ENCODE measurements at places on chromosomes 13 and 19.

- DNase-seq, result no peak
These were observed 41.2 kb upstream of the ZNF835 start for GRCh38 chr19:56712611-56713276.

DNA sequence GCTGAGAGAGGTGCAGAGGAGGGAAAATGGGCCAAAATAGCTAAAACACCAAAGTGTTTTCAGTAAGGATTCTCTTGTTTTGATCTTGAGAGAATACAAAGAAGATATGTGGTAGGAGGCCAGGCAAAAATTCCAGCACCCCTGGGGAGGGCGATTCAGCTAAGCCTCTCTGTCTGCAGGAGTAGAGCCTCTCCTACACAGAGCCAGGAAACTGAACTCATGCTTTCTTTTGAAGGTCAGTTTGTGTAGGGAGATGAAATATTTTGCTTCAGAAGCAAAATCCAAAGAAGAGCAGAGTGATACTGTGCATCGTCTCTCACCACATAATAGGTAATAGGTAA is 565.0 kb downstream of the FGF9 start:
- no peak for DNase-seq

DNA sequence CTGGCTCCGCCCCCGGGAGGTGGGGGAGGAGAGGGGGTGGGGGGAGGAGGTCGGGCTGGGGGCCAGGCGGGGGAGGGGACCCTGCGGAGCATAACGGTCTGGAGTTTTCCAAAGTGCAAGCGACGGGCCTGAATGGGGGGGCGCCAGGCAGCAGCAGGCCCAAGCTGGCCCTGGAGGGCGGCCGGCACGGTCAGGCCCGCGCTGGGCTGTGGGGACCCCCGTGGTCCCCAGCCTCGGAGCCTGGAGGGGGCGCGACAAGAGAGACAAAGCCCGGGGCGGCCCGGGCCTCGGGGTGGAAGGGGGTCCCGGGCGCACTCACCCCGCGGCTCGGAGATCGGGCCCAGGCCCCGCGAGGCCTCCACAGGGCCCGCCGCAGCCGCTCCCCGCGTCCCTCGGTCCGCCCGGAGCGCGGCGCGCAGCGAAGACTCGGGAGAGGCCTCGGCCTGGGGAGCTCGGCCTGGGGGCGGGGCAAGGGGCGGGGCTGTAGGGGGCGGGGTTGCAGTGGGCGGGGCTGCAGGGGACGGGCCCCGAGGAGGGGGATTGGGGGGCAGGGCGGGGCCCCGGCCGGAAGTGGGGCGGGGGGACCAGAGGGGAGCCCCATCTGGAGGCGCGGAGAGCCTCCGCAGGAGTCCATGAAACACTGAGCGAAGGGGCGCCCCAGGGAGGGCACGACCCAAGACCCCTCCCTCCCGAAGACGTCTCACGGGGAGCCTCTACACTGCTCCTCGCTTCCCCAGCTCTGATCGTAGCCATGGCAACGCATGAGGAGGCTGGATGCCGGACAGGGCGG is 47.6 kb downstream of the PTPRS start:
- DNase-seq, result peak; percentile 75

DNA sequence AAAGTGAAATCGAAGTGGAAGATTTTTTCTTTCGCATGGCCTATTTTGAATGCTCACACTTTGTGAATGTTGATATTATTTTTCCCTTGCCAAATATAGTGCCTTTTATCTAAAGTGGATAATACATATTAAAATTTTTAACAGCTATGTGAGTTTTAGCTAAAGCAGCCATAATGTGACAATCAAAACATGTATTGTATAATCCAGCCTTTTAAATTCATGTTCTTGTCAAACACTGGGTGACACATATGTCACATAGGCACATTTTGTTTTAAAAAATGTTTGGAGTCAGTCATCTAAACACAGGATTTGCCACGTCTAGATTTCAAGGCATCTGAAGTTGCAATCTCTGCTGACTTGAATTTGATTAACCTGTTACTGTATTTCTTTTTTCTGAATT is 1256.6 kb downstream of the SLITRK1 start:
- DNase-seq, result no peak

GRCh38 chr13:100789968-100790367 is 115.4 kb upstream of the TMTC4 start:
- no peak for DNase-seq

GRCh38 chr13:43057653-43058317 is 34.4 kb downstream of the DNAJC15 start:
- DNase-seq, result no peak

- DNase-seq, result no peak
These were observed 14.9 kb downstream of the ARID3A start for GRCh38 chr19:940591-941291.

DNA sequence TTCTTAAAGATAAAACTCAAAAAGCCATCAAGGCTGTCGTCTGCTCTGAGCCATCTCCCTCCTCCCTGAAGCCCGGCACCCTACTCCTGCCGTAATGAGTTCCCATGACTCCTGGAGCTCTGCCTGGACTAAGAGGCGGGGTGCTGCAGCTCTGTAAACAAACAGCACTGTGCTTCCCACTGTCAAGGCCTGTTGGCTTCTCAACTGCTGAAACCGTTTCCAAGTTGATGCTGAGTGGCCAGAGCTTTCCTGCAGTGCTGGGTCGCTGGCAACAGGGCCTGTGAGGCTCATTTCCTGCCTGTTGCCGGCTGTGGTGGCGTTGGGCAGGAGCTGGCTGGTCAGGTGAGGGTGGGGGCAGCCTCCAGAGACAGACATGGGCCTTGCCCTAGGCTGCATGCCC is 26.7 kb upstream of the ISYNA1 start:
- DNase-seq, result no peak

GRCh38 chr19:38409631-38410133 is 6.8 kb downstream of the FAM98C start:
- no peak for DNase-seq

- peak; percentile 67 for DNase-seq
These were observed 8.6 kb downstream of the KDM4B start for GRCh38 chr19:4977299-4978174.

DNA sequence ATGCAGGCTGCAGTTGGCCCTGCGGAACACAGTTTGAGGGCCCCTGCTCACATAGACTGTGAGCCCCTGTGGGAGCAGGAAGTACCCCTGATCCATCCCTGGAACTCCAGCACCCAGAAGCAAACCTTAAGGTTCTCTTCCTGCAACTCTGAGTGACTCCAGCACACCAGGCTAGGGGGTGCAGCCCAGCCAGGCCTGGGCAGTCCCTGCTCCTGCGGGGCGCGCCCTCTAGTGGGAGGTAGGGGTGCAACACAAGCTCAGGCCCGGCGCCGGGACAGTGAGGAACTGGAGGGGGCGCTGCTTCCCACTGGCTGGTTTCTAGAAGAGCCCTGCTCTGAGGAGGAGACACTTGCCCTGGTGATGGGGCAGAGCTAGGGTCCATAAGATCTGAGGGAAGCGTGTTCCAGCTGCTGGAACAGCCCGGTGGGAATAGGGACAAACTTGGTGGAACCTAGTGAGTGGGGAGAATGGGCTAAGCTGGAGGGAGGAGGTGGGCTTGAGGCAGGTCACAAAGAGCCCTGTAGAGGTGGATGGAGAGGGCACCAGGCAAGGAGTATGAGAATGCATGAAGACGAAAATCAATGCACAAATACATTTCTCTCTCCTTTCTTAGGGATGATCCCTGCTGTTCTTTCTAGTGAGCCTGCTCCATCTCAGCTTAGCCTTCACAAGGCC is 5.0 kb downstream of the ZSCAN5A start:
- DNase-seq, result peak; percentile 55

DNA sequence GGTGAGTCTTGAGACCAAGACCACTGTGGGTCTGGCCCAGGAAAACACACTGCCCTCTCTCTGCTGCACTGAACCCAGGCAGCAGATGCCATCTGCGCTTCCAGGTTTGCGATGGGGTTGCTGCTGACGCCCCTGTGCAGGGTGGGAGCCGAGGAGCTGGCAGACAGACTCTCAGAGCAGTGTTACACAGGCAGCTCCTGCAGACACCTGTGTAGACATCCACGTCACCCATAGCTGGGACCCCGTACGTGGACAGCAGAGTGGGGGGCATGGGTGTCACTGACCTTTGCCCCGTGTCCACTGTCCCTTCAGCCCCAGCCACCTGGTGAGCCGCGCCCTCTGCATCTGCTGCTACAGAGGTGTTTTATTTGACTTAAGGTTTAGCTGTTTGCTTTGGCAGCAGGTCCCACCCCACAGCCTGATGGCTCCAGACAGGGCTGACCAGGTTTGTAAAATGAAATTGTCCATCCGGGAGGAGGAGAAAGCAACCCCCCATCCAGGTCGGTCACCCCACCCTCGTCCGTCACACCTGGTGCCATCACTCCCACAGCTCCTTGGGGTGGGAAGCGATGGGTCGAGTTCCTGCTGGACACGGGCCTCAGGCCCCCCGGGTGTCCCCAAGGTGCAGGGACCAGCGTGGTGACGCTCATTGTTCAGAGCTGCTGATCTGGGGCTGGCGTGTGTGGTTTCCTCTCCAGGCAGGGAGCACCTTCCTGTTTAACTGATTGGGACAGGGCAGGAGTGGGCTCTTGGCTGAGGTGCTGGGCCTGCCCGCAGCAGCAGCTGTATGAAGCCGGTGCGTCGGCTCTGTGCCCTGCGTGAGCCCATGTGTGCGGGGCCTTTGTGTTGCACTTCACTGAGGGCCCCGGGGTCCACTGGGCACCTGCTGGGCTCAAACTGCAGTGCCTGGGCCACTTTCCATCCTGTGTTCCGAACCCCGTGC is 28.4 kb downstream of the MCF2L start:
- no peak for DNase-seq

DNA sequence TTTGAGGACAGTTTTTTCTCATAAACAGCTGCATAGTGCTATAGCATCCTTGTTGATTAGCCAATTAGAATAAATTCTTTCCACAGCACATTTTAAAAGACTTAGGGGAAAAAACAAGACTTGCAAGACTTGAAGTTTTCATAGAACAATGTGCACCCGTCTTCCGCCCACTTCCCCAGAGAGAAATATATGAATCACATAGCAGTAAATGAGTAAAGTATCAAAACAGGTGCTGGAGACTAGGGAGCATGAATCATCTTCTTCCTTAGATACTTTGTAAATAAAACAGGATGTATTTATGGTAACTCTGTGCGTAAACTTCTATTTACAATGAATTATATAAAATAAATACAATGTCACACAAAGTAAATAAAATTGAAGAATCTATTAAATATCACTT is 75.1 kb downstream of the COL4A2 start:
- no peak for DNase-seq

- DNase-seq, result peak; percentile 52
These were observed 6.9 kb downstream of the MKNK2 start for GRCh38 chr19:2043961-2044708.

DNA sequence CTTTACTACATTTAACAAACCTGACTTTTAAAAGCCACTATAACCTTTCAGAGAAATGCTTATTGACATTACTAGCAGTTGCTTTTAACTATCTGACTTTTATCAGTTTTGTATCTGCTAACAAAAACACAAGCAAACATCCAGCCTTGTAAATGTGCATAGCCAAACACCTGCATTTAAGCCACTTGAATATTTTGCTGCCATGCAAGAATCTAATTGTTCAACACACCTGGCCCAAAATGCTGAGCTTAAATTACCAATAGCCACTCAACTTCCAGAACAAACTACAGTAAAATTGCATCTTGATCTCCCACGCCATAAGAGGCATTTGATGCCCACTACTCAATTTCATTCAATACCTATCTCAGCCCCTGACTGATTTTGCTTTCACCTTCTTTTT is 9.3 kb downstream of the ZIC5 start:
- no peak for DNase-seq

DNA sequence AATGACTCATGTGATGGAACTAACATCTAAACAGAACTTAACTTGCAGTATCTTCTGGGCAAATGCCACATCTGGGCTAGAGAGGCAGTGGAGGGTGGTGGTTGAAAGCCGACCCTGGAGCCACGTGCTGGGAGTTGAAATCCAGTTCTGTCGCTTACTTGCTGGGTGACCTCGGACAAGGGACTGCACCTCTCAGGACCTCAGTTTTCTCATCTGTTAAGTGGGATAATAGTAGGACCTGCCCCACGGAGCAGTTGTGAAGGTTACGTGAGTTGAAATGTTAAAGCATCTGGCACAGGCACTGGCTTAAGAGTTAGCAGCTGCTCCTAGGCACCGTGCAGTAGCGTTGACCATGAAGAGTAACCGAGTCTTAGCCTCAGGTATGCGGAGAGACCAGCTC is 76.1 kb downstream of the SIPA1L3 start:
- no peak for DNase-seq

DNA sequence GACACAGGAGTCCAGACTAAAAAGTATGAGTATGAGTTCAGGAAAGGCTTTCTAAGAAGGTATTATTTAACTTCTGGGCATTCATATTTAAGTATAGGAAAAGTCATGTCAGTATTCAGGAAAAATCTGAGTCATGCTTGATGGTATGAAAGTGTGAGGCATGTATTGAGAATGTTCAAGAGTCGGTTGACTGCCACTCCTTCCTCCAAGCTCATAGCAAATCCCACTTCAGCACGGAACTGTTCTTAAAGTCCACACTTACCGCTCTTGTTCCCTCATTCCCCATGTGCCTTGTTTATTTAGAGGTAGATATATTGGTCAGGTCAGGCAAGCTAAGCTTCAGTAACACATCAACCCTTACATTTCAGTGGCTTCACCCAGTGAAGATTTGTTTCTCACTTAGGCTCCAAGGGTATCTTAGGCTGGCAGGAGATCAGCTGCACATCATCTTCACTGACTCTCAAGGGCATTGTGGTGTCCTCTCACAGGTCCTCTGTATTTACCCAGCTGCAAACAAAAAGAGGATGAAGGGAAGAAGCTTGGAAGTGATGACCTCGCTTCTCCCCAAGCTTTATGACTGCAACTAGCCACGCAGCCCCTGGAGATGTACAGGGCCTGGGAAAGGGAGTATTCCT is 1189.2 kb downstream of the EFNB2 start:
- no peak for DNase-seq

DNA sequence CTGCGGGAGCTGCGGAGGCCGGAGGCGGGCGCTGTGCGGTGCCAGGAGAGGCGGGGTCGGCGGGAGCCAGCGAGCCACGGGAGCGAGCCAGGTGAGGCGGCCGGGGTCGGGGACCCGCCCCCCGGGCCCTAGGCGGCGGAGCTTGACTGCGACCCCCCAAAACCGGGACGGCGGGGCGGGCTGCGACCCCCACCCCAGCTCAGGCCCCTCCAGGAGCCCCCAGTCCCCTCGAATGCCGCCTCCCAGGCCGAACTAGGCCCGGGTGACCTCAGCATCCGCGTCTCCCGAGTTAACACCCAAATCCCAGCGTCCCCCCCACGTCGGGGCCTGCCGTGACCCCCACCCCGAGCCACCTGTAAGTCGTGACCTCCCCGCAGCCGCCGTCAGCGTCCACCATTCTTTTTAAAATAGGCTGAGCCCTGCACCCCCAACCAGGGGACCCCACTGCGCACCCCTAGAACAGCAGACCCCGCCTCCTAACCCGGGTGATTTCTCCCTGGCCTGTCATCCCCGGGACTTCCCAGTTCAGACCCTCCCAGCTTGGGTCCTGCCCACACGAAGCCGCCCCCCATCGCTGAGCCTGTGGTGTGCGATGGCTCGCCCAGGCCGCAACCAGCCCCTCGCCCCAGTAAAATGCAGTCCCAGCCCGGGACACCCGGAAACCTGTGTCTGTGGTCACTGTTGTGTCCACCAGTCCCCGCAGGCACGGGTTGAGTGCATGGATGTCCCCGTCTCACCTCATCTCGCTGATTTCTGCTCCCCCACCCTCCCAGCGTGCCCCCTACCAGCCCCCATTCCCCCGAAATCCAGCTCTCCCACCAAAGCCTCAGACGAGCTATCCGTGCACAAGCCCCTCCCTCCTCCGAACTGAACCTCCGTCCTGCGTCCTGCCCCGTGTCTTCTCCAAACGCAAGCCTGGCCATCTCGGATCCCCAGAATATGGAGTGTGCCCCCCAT is 551 bp downstream of the FZR1 start:
- DNase-seq, result no peak

GRCh38 chr13:109428146-109428545 is 358.2 kb downstream of the IRS2 start:
- DNase-seq, result no peak

- DNase-seq, result peak; percentile 13
These were observed 1.5 kb downstream of the HS6ST3 start for GRCh38 chr13:96091164-96092117.

Data from 8988T (cell line).